ENCODE measurements at places on chromosomes 1 and 21. TPM values are rescaled to one million over a fixed set of nuclear protein-coding genes. Genes with fewer than 3 reads are reported as not detected.

DNA sequence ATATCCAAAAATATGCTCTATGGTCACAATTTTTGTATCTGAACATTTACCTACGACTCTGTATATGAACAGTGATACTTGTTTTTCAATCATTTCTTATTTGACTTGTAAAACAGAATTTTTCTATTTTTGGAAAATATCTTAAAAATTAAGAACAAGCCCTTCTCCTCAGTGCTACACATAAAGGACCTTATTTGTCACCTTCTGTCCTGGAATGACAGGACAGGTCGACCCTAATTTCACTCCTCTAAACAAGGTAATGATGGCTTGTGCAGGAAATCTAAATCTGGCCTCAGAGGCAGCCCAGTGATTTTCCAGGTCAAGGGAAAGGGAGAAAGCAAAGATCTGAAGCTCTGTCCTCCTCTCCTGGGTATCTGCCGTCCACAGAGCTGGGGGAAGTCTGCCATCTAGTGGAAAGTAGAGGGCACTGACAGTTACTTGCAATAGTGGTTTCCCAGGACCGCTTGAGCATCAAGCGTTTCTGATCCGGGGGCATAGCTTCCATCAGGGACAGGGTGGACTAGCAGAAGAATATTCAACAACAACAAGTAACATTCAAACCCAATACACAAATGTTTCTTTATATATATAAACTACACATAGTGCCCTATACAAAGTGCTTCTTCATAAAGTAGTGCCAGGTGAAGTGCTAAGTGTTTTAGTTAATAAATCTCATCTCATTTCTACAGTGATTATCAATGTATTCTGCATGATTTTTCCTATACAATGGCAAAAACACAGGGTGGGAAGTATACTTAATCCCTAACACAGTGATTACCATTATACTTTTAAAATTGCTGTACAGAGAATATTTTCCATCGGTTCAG is 74.6 kb downstream of the SLC25A24 start:
- peaks cover 32% of the 10 kb centered on the region for H3K4me1 ChIP-seq
- H3K4me3 ChIP-seq = no peak overlapping the region
- H3K27me3 ChIP-seq = no peaks in the 10 kb centered on the region

DNA sequence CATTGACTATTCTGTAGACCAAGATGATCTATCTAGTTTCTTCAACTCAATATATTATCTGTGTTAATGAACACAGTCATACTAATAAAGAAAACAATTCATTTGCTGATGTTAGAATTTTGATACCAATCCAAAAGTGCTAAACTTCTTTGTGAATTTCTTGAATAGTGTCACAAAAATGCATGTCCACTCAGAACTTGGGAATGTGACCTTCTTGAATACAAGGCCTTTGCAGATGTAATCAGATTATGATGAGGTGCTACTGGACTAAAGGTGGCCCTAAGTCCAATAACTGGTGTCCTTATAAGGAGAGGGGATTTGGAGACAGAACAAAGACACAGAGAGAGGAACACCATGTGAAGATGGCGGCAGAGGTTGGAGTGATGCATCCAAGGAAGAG is 305.8 kb upstream of the ZP4 start:
- no peak for DNase-seq
- H3K4me3 ChIP-seq = no peak overlapping the region
- no peaks in the 10 kb centered on the region for H3K36me3 ChIP-seq
- H3K27ac ChIP-seq = no peak overlapping the region
- H3K27me3 ChIP-seq = no peaks in the 10 kb centered on the region
- H3K4me1 ChIP-seq = no peaks in the 10 kb centered on the region

DNA sequence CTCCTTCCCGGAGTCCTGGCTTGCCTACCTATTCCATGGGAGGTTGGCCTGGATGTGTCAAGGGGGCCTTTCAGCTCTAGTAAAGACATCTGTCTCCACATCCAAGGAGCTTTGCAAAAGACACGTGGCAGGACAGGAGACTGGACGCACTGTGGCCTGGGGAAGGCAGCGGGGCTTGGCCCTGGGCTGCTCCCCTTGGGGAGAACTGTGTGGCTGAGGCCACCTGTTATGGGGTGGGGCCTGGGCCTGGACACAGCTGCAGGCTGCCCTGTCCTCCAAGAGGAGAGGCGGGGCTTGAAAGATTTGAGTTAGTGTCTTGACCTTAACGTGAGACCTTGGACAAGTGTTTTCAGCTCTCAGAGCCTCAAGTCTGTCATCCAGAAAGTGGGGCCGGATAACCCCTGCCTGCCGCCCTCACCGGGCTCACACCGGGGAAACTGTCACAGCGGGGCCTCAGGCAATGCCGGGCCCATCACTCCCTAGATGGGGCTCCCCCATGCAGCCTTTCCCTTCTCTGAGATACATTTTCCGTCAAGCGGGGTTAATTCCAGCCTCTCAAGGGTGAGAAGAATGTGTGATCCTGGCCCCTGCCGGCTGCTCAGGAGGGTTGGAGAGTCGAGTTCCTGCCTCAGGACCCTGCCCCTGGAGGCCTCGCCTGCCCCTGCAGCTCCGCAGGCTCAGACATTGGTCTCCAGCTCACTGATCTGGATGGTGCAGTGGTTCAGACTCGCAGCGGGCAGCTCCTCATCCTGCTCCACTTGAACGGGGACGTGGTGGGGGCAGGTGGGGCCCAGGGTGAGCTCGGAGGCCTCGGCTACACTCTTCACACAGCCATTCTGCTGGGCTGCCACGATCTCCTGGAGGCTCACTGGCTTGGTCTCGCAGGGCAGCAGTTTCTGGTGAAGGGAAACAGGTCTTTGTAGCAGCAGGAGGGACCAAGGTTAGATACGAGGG is 25.6 kb downstream of the PODN start:
- peaks cover 14% of the 10 kb centered on the region for H3K4me1 ChIP-seq
- H3K36me3 ChIP-seq = no peaks in the 10 kb centered on the region
- no peaks in the 10 kb centered on the region for H3K27me3 ChIP-seq
- peak; percentile 21 for DNase-seq
- H3K27ac ChIP-seq = no peak overlapping the region

- H3K36me3 ChIP-seq = no peaks in the 10 kb centered on the region
- no peaks in the 10 kb centered on the region for H3K27me3 ChIP-seq
- DNase-seq = no peak
- H3K27ac ChIP-seq = no peak overlapping the region
Observed at GRCh38 chr1:79312438-79312837, 305.9 kb upstream of the ADGRL4 start.

DNA sequence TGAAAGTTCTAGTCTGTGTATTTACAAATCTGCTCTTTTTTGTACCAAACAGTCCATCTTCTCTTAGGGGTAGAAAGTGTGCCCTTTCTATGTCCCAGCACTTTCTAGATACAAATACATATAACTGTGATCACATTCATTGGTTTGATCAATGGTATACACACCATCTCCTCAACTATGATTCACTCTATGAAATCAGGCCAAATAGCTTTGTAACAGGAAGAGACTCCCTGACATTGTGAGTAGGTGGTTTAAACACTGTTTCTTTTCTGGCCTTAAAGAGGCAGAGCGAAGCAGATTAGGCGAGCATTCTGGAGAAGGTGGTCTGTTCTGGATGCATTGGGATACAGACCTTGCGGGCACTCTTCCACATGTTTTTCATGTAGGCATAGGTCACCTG is 39.3 kb upstream of the EXOSC10 start:
- H3K27ac ChIP-seq = no peak overlapping the region
- peaks cover 92% of the 10 kb centered on the region for H3K36me3 ChIP-seq
- H3K4me1 ChIP-seq = peaks cover under 1% of the 10 kb centered on the region
- H3K4me3 ChIP-seq = no peak overlapping the region
- no peaks in the 10 kb centered on the region for H3K27me3 ChIP-seq

- DNase-seq = no peak
- peaks cover 5% of the 10 kb centered on the region for H3K27me3 ChIP-seq
- H3K4me3 ChIP-seq = no peak overlapping the region
- H3K27ac ChIP-seq = no peak overlapping the region
Observed at GRCh38 chr1:200448034-200448762, 38.4 kb upstream of the ZNF281 start.

- no peak overlapping the region for H3K4me3 ChIP-seq
- H3K4me1 ChIP-seq = no peaks in the 10 kb centered on the region
- no peaks in the 10 kb centered on the region for H3K36me3 ChIP-seq
- no peaks in the 10 kb centered on the region for H3K27me3 ChIP-seq
- DNase-seq = no peak
Observed at GRCh38 chr1:241447031-241447644, 72.4 kb downstream of the FH start.

- DNase-seq = no peak
- H3K4me3 ChIP-seq = no peak overlapping the region
- H3K27me3 ChIP-seq = no peaks in the 10 kb centered on the region
- H3K27ac ChIP-seq = no peak overlapping the region
- H3K36me3 ChIP-seq = no peaks in the 10 kb centered on the region
Observed at GRCh38 chr21:25283720-25284119, 323.6 kb downstream of the MRPL39 start.

HSD11B1 gene
- 2.3 TPM for total RNA-seq

TEDDM1 gene
- not detected for total RNA-seq

Measured in heart right ventricle (tissue), 16 donors.